ENCODE measurements at places on chromosomes 1 and 21. TPM values are rescaled to one million over a fixed set of nuclear protein-coding genes. Genes with fewer than 3 reads are reported as not detected.
A peak's percentile ranks its signal among the peaks of the same experiment; 100 is the strongest.

GRCh38 chr1:114453361-114453784, 57.6 kb downstream of the TRIM33 start:
- no peak overlapping the region for H3K27ac ChIP-seq
- no peaks in the 10 kb centered on the region for H3K36me3 ChIP-seq
- H3K4me3 ChIP-seq: no peak overlapping the region

GRCh38 chr1:167714439-167715156, 7.2 kb upstream of the MPZL1 start:
- H3K4me3 ChIP-seq: peak overlapping the region; percentile 63
- peaks cover 20% of the 10 kb centered on the region for H3K4me1 ChIP-seq
- no peaks in the 10 kb centered on the region for H3K36me3 ChIP-seq
- H3K27me3 ChIP-seq: no peaks in the 10 kb centered on the region
- H3K27ac ChIP-seq: peak overlapping the region; percentile 86

SLC30A2 gene
- 0.16 TPM for total RNA-seq

PPFIA4 gene
- 1.4 TPM for total RNA-seq

DNA sequence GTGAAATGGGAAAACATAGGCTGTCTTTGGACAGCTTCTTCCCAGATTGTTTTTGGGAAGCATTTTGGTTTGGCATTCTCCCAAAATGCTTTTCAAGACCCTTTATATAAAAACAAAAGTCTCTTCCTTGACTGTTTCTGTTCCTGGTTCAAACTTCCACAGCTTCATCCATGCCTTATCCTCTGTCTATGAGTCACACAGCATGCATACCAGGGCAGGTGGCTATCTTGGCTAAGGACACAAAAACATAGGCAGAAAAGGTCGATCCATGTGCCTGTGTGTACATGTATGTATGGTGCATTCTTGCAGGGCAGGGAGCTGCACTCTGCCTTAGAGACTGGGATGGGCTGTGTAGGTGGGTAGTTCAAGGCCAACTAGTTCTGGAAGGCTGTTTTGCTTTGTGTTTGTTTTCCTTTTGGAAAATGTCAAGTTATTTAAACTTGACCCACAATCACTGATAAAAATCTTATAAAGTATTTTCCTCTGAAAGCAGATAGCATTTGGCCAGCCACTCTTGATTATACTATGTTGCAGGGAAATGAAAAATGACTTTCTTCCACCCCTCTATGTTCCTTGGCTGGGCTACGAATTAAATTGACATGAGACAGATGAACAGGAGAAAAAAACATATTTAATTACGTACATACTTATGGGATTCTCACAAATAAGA, 437.0 kb downstream of the SIPA1L2 start:
- H3K27me3 ChIP-seq: no peaks in the 10 kb centered on the region
- H3K36me3 ChIP-seq: no peaks in the 10 kb centered on the region
- H3K27ac ChIP-seq: no peak overlapping the region
- DNase-seq: no peak
- no peak overlapping the region for H3K4me3 ChIP-seq

GRCh38 chr1:224106568-224107281, 7.2 kb upstream of the FBXO28 start:
- no peak overlapping the region for H3K27ac ChIP-seq
- H3K27me3 ChIP-seq: no peaks in the 10 kb centered on the region
- no peak for DNase-seq
- no peaks in the 10 kb centered on the region for H3K4me1 ChIP-seq
- no peaks in the 10 kb centered on the region for H3K36me3 ChIP-seq
- H3K4me3 ChIP-seq: no peak overlapping the region

FAM167B gene
- total RNA-seq: 0.71 TPM

SPRR2B gene
- total RNA-seq: not detected

DNA sequence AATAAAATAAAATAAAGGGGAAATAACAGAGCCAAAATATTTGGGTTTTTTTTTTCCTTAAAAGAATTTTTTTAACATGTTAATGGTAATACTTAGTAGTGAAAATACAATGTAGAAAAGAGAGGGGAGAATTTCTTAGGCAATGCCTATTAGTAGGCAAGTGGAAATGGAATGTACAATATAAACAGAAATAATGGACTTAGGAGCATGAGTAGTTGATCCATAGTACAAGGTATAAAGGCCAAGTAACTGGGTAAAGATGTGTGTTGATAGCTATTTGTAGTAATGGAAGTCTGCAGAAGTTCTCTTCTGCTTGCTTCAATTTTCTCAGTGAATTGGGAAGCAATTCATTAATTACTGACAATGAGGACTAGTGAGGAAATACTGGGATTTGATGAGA, 34.4 kb downstream of the TESK2 start:
- H3K36me3 ChIP-seq: no peaks in the 10 kb centered on the region
- H3K27ac ChIP-seq: no peak overlapping the region
- DNase-seq: no peak
- no peaks in the 10 kb centered on the region for H3K27me3 ChIP-seq

LRRC3 gene
- 3.9 TPM for total RNA-seq

FCRL1 gene
- not detected for total RNA-seq

DNA sequence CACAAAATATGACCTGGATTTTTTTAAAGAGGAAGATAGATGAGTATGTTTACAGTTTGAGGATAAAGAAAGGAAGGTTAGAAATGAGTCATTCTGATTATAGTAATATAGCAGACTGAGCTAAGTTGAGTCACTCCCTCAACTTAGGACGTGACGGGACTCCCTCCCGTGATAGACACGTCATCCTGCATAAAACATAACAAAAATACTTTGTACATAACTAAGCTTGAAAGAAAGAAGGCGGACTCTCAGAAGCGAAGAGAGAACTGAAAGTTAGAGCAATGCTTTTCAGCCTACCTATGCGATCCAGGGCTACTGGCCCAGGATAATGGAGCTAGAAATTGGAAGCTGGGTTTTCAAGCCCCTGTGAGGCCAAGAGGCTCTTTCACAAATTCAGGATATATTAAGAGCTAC, 53.0 kb upstream of the DESI2 start:
- no peak overlapping the region for H3K27ac ChIP-seq
- DNase-seq: no peak
- no peaks in the 10 kb centered on the region for H3K27me3 ChIP-seq
- H3K4me3 ChIP-seq: no peak overlapping the region
- H3K36me3 ChIP-seq: no peaks in the 10 kb centered on the region

HES5 gene
- 0.36 TPM for total RNA-seq

DNA sequence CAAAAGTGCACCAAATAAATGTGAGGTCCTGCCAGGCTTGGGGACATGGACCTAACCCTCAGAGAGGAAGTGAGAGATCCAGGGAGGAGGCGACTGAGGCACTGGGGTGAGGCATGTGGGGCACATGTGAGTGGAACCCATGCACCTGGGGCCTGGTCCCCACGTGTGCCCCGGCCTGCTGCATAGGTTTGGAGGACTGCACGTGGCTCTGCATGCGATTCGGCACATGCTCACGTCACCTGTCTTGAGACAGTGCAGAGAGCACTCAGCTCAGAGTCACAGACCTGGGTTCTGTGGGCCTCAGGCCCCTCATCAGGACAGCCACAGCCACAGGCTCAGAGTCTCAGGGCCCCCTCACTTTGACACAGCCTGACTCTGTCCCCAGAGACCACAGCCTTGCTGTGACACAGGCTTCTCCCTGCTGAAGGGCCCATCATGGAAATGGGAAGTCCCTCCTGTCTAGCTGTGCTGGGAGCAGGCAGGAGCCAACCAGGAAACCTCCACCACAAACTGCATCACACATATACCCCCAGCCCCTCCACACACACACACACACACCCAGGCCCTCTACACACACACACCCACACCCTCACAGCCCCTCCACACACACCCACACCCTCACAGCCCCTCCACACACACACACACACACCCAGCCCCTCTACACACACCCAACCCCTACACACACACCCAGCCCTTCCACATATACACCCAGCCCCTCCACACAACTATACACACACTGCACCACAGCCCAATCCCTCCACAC, 48.2 kb downstream of the SLC9A1 start:
- peaks cover 1% of the 10 kb centered on the region for H3K4me1 ChIP-seq
- no peak for DNase-seq
- H3K27me3 ChIP-seq: no peaks in the 10 kb centered on the region
- peaks cover 11% of the 10 kb centered on the region for H3K36me3 ChIP-seq
- H3K27ac ChIP-seq: no peak overlapping the region

DNA sequence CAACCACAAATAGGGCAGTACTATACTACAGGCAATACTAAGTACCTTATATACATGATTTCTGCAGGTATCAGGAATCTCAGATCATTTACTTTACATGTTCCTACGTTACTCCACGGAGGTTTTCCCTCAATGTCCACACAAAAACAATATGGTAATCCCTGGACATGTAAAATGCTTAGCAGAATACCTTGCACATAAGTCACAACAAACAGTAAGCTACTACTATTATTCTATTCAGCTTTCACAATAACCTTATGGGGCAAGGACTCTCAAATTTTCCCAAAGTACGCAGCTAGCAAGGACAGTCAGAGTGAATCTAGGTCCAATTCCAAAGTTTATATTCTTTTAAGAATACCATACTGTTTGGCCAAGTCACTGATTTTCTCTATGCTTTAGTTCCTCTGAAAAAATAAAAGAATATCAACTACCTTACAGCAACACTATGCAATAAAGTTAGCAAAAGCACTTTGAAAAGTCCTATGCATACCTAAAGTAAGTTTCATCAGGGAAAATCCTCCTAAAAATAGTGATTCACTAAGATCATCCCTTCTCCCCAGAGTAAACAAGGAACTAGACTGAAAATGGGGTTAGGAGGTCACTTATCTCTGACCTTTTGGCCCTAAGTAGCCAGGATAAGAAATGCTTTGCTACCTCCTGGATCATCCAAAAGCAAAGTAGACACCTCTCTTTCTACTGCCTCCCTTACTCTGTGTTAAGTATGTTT, 67.4 kb downstream of the LUZP1 start:
- no peaks in the 10 kb centered on the region for H3K27me3 ChIP-seq
- H3K4me1 ChIP-seq: no peaks in the 10 kb centered on the region
- H3K36me3 ChIP-seq: no peaks in the 10 kb centered on the region
- DNase-seq: no peak
